ENCODE measurements at places on chromosomes 6 and 20. TPM values are rescaled to one million over a fixed set of nuclear protein-coding genes. Genes with fewer than 3 reads are reported as not detected.

DNA sequence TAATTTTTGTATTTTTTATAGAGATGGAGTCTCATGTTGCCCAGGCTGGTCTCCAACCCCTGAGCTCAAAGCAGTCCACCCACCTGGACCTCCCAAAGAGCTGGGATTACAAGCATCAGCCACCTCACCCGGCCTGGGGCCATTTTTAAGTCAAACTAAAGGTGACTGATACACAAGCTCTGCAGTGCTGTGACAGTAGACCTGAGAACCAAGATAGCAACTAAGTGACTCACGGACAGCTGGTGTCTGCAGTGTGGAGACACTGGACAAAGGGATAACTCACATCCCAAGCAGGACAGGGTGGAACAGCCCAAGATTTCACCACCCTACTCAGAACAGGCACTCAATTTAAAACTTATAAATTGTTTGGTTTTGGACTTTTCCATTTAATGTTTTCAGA, 402.5 kb downstream of the CD83 start:
- DNase-seq = no peak

- DNase-seq = no peak
Observed at GRCh38 chr20:23547613-23548012, 20.7 kb downstream of the CST9L start.

The NRN1 gene
- total RNA-seq = 0.92 TPM

DNA sequence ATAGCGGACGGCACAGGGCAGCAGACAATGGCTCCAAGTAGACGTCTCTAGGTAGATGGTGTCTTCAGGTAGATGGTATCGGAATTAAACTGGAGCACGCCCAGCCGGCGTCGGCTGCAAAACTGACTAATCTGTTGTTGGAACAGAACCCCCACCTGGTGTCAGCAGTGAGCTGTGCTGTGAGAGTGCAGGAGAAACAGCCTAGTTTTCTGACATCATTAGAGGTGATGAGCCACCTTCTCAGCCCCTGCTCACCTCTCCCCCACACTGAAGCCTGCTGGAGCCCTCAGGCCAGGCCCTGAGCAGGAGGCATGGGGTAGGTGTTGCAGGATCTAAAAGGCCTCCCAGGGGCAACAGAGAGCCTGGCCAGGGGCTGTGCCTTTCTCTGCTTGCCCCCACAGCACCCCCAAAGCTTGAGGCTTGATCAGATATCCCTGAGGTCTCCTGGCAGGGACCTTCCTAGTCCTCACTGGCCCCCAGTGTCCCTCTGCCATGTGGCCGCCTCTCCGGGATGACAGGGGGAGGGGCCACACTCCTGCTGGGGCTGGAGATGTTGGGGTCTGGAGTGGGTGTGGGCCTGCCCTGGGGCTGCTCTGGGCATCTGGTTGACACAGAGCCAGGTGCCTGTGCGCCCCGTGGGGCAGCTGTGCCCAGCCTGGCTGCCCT, 6.9 kb upstream of the HELZ2 start:
- peak; percentile 44 for DNase-seq

DNA sequence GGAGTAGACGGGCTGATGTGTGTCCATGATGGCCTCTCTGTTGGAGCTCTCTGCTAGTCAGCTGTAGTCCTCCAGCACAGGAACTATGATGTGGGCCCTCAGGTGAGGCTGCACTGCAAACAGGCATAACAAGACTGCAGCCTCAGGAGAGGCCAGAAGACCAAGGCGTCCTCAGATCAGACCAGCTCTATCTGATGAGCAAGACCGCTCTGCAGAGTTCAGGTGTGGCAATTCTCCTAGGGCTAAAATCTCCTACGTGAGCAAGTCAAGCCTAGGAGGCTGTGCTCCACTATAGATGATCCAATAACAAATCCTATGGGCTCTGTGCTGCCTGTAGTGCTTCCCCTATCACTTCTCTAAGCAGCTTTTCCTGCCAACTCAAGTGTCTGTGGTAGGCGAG, 633.4 kb upstream of the SYNCRIP start:
- DNase-seq = no peak

- no peak for DNase-seq
Observed at GRCh38 chr6:2693231-2693630, 57.5 kb downstream of the MYLK4 start.

All from cardiac muscle cell (in vitro differentiated cells and primary cell).